ENCODE measurements at places on chromosomes 3 and 15.

- no peak for DNase-seq
These were observed 74.8 kb downstream of the RPL39L start for GRCh38 chr3:187064210-187065115.

DNA sequence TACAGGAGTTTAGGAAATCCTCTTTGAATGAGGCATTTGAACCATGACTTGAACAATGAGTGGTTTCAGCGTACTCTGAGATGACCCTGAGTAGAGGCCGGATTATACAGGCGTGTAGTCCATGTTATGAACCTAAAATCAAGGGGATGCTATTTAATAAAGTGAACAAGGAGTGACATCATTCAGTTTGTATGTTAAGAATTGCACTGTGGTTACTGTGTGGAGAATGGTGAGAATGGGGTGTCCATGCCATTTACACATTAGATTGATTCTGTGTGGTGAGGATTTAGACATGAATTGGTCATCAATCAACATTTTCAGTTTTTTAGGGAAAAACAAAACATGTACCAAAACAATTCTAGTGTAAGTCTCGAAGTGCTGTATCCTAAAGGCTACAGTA, 65.8 kb downstream of the TPRG1 start:
- no peak for DNase-seq

- no peak for DNase-seq
These were observed 263.3 kb downstream of the ABHD5 start for GRCh38 chr3:43953814-43954692.

DNA sequence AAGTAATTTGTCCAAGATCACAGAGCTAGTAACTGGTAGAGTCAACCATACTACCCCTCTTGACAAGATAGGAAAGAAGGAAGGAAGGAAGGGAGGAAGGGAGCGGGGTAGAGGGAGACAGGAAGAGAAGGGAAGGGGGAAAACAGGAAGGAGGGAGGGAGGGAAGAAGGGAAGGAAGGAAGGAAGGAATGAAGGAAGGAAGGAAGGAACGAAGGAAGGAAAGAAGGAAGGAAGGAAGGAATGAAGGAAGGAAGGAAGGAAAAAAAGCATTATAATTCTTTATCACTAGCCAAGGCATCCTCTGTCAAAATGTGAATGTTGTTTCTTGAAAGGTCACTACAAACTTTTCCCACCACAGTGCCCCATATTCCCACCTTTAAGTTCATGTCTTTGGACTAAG, 223.6 kb downstream of the SHQ1 start:
- no peak for DNase-seq

DNA sequence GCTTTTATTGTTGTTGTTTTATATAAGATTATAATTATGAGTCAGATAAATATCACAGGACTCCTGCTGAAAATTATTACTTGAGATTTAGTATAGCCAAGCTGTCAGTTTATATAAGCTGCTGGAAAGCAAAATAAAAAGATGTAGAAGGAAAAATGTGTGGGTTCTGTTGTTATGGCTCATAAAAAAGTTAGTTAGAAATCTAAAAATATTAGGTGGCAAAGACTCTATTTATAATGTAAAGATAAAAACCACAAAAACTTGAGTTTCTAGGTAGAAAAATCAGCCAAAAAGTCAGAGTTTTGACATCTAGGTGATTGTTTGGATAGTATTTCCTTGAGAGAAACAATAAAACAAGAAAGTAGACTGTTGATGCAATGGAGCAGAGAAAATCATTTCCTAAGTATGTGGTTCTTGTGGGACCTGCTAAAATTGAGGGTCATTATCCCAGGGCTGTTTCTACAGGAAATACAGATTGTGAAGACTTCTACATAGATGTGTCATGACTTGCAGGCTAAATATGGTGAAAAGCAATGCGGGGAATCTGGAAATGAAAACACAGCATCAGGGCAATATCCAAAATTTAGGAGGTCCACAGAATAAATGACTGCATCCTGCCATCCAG, 1109.6 kb upstream of the CADM2 start:
- no peak for DNase-seq

DNA sequence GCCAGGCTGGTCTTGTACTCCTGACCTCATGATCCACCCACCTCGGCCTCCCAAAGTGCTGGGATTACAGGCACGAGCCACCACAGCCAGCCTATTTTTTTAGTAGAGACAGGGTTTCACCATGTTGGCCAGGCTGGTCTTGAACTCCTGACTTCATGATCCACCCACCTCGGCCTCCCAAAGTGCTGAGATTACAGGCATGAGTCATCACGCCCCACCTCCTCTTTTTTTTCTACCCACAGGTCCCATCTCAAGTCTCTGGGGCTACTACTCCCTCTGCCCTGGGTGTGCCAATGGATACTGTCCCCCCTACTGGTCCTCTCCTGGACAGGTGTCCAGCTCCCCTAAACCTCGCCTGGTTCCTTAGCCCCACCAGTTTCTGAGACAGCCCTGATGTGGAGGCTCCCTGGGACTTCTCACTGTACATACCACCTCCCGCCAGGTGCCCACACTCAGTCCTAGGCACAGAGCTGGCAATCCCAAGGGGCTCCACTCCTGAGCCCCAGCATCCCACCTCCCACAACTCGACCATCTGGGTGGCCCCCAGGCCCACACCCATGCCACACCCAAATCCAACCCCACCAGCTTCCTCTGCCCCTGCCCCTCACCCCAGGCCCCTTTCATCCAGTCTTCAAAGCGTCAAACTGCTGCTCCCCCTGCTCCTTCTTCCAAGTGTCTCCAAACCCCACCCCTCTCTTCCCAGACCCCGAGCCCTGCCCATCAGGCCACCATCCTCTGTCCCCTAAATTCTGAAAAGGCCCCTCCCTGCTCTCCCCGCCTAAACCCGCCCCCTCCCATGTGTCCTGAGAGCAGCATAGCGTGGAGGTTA, 13.1 kb upstream of the CYP11A1 start:
- no peak for DNase-seq

DNA sequence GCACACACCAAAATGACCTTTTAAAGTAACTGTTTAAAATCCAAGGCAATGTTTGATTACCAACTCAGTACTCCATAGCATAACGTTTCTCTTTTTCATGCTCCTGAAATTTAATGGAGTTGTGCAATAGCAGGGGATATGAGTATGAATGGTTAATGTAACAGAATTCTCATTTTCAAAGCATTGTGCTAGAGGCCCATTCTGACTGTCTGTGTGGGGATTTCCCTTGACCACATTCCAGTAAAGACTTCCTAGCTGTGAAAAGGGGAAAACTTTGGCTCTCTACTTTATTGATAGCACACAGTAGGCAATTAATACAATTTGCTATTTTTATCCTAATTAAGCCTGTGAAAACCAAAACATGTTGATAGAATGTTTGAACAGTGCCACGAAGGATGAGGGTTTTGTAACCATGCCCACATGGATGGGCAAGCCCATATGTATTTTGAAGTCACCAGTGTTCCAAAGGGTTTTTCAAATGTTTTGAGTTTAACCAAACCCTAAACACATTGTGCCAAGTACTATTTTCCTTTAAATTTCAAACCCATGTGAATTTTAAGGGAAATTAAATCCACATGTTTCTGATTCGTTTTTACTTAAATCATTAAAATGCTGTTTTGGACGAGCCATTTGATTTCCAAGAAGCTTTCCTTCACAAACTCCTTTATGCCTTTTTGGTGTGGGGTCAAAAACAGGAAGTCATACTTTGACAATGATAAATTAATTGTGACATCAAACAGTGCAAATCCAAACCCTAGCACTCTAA, 261.2 kb downstream of the SHOX2 start:
- no peak for DNase-seq

DNA sequence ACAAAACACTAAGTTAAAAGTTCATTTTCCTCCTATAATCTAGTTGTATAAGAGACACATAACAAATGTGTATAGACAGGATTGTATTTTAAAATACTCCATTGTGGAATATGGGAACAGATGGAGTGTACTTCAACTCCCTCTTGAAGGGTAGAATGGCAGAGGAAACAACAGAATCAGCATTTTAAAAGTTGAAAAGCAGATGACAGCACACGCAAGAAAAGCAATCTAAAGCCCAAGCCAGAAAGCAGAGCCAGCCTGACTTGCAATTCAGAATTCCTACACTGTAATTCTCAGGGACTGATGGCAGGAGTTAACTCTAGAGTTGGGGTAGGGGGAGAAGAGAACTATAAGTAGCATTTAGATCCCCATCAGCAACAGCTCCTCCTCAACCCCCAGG, 22.8 kb downstream of the MORC1 start:
- DNase-seq, result no peak

DNA sequence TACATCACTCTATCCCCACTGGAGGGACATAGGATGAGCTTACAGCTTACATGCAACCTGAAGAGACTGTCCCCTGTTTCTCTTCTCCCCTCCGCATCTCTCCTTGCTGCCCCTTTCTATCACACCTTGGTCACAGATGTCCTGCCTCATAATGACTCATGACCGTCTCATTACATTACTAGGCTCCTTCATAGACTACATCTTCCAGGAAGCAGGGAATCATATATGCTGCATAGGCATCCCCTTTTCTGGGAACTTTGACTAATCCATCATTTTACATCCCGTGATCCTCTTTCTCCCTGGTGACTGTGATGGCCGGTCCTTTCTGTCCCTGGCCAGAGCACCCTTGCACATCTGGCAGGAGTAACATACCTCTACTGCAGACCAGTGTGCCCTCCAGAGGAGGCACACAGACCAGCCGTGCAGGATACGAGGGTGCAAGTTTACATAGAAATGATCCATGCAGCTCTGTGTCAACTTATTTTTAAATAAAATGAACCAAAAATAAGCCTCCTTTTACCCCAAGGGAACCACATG, 188.9 kb downstream of the CACNA2D3 start:
- DNase-seq, result no peak

GRCh38 chr3:28940530-28940929, 340.3 kb upstream of the RBMS3 start:
- DNase-seq, result no peak

GRCh38 chr3:197487911-197488391, 67.8 kb downstream of the BDH1 start:
- DNase-seq, result no peak

GRCh38 chr3:193879099-193879863, 256.7 kb upstream of the HES1 start:
- DNase-seq, result no peak

DNA sequence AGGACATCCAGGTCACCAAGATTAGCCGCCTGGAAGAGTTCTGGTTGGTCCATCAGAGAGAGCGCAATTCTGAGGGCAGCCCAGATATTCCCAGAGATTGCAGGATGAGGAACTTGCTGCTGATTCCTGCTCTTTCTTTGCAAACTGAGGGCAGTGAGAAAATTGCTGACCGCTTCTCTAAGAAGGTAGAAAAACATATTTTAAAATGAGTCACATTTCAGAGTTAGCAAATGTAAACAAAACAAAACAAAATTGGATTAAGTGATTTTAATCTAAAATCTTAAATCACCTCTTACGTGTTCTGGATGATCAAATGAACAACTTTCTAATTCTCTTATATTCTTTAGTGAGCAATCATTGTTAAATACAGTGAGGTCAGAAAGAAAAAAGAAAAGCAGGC, 149.0 kb downstream of the USP13 start:
- no peak for DNase-seq

- DNase-seq, result no peak
These were observed 76.6 kb upstream of the PRTG start for GRCh38 chr15:55819397-55820034.

- DNase-seq, result no peak
These were observed 8.6 kb downstream of the LTF start for GRCh38 chr3:46456118-46456517.

DNA sequence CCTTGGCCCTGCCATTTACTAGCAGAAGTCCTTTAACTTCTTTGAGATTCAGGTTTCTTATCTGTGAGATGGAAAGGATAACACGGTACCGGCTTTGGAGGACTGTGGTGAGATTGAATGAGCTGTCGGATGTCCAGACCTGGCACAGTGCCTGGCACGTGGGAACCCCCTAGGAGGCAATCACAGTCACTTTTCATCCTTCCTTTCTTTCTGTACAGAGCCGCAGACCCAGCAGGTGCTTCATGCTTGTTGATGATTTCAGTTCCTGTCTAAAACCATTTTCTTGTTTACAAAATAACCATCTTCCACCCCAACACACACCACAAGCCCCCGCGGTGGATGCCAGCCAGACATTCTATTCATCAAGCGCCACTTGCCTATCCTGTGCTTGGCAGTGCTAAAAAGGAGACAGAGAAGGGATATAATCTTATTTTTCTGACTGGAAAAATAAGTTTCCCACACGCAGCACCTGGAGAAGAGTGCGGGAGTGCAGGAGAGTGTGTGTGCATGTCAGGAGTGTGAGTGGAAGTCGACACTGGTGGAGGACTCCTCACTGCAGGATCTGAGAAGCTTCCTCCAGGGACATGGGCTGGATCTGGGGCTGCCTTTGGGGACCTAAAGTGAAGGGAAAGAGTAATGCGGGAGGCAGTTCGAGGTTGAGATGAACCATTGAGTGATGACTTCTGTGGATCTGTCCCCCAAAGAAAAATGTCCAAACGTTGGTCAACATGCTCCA, 85.7 kb downstream of the ST6GAL1 start:
- no peak for DNase-seq

DNA sequence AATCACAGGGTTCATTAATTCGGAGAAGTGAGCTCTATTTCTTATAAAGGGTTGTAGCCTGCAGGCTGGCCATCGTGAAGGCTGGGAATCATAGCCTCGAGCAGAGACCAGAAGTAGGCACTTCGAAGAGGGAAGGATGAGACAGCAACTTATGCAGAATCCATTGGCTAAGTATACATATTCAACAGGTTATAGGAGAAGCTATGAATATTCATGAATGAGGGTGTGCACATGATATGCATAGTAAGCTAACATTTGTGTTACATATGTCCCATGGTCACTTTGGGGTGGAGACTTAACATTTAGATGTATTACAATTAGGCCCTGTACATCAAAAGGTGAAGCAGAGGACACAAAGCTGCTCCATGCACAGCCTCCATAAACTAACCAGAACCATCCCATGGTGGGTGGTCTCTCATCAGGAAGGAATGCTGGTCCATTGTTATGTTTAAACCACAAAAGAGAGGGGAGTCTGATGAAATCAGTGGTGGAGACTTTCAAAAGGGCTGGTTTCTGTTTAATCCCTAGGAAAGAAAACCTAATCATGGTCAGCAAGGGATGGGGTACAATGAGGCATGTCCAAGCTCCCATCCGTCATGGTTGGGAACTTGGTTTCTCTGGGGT, 80.8 kb upstream of the FHIT start:
- no peak for DNase-seq

GRCh38 chr3:159528251-159528895, 460.3 kb upstream of the IL12A start:
- no peak for DNase-seq

DNA sequence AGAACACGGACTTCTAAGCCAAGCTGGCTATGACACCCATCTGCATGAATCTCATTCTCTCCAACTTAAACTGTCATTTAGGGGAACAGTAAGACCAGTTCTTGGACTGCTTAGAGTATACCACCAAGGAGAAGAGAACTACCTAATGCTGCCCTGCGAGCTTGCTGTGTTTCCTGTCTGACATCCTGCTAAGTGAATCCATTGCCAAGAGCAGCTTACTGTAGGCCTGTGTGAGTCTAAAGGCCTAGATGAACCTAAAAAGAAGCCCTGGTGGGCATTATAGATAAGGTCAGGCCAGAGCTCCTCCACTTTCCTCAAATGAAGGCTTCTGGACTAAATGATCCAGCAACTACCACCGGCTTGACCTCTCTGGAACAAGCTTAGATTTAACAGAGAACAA, 15.0 kb downstream of the LZTFL1 start:
- DNase-seq, result no peak
